ENCODE measurements at places on chromosomes 11 and 22.

DNA sequence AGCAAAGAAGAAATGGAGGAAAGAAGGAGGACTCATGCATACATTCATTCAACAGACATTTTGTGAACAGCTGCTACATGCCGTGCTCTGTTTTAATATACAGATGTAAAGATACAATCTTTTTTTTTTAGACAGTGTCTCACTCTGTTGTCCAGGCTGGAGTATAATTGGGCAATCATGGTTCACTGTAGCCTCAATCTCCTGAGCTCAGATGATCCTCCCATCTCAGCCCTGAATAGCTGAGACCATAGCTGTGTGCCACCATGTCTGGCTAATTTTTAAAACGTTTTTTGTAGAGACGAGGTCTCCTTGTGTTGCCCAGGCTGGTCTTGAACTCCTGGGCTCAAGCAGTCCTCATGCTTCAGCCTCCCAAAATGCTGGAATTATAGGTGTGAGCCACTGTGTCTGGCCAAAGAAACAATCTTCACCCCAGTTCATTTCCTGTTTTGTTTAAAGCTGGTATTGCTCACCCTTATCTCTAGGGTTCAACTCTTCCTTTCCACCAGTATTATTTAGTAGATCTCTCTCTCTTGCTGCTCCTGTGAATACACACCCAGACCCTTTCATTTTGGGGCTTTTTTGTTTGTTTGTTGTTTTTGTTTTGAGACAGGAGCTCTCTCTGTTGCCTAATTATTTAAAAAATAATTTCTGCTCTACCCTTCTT is 69.8 kb downstream of the RNF169 start:
- no peak for DNase-seq

DNA sequence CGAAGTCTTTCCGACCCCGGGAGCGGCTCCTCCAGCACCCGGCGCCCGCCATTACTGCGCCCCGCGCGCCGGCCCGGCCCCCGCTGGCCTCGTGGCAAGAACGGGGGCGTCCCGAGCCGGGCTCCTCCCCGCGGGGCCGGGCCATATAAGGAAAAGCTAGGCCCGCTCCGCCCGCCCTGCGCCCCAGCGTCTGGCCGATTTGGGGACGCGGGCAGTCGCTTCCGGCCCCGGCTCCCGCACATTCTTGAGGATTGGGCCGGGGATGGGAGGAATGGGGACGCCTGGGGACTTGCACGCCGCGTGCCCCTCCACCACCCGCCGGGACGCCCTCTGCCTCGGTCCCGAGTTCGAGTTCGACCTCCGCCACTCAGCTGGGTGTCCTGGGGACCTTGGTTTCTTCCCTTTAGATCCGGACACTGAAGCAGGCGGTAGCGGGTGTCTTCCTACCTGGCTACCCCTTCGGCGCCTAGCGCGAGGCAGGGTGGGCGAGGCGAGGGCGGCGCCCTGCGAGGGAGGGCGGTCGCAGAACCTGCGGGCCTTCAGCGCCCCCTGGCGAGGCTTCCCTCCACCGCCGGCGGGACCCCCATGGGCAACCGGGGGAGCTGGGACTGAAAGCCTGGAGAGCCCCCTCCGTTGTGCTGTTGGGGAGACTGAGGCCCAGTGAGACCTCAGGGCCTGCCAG is 3.8 kb downstream of the SMTN start:
- peak; percentile 42 for DNase-seq

DNA sequence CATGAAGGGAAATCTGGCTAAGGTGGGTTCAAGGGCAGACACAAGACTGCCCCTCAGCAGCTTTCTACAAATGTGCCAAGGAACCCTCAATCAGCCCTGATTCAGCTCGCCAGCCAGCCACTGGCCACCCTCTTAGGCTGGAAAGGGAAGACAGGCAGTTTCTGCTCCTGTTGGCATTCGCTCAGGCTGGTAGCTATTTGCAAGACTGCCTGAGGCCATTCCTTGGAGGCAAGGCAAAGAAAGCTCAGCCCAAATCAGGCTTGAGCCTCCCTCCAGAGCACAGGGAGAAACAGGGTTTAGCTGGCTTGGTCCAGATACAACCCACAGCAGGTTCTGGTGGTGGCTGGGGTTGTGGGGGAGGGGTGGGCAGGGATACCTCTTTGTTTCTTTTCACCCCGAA is 19.2 kb downstream of the TP53I11 start:
- no peak for DNase-seq

- DNase-seq = no peak
Measured at GRCh38 chr11:111230122-111230465, 15.4 kb upstream of the POU2AF2 start.

DNA sequence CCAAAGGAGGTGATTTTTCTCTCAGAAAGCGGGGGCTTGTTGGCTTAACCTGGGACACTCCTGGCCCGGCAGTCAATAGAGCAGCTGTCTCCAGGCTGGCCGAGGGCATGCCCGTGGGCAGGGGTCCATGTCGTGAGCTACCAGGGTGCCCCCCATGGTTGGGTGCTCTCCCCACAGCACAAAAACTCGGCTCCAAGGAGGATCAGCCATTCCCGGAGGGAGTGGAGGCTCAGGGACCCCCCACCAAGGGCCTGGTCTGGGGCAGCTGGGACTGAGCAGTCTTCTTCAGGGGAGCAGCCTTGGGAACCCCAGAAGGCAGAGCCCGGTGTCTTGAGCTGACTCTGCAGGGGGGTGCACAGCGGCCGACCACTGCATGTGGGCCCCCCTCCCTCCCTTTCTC is 20.8 kb upstream of the TH start:
- DNase-seq = no peak

DNA sequence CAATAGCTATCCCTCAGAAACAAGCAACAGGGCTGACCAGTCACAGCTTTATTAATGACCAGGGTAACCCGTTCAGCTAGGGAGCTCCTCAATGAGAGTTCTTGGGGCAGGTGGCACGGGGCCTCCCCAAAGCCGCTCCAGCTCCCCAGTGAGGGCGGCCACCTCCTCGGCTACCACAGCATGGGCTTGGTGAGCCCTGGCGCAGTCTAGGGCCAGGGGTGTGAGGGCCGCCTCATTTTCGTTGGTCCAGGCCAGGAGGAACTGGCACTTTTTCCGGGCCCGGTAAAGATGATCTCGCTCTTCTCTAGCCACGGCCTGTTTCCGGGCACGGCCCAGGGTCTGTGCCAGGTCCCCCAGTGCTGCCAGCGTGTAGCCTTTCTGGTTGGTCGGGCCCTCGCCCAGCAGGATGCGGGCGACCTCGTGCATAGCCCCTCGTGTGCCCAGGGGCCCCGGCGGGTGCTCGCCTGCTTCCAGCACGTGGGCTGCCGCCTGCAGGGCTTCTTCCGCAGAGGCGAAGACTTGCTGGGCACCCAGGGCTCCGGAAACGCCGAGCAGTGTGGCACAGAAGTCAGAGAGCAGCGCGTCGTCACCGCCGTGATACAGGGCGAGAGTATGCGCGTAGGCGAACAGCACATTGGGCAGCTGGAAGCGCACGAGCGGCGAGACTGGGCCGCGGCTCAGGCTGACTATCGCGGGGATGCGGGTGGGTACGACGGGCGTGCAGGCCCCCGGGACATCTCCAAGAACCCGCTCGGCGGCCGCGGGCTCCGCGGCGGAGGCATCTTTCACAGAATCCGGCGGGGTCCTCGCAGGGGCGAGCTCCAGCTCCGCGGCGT is 913 bp downstream of the ZNHIT2 start:
- peak; percentile 23 for DNase-seq

DNA sequence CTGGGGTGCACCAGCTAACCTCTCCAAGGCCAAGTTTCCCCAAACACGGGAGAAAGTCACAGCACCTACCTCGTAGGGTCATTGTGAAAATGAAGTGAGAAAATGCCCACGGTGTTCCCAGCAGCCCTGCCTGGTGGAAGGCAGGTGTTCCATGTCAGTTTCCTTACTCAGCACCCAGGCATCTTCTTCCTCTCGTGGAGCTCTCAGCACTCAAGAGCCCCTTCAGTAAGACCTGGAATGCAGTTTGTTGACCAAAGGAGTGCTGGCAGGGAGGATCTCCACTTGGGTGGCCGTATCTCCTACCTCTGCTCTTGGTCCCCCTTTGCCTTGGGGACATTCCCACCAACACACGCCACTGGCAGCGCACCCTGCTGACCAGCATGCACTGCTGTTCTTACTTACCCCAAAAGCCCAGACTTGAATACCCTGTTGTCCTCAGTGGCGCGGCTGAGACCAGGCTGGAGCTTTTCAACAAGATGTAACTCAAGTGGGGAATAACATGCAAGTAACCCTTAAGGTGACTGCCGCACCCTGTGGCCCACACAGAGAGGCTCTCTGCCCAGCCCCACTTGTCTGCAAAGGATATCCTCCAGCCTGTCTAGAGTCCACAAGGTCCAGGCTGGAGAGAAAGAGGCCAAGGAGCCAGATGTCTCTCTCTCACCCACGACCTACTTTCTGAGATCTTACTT is 201.2 kb upstream of the TMEM45B start:
- DNase-seq = no peak

DNA sequence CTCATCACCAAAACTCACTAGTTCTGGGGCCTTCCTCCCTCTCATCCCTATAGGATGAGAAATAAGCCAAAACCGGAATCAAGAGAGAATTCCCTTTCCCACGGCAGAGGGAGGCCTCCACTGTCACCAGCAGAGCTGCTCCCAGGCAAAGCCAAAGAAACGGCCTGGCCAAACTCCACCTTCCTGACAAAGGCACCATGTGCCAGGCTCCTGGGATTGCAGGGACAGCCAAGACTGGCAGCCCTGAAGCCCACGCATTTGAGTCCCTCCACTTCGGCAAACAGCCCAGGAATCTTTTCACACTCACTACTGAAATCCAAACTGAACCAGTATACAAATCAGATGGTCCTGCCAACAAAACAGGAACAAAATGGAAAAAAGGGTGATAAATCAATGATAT is 6.1 kb downstream of the SMCO4 start:
- DNase-seq = no peak

DNA sequence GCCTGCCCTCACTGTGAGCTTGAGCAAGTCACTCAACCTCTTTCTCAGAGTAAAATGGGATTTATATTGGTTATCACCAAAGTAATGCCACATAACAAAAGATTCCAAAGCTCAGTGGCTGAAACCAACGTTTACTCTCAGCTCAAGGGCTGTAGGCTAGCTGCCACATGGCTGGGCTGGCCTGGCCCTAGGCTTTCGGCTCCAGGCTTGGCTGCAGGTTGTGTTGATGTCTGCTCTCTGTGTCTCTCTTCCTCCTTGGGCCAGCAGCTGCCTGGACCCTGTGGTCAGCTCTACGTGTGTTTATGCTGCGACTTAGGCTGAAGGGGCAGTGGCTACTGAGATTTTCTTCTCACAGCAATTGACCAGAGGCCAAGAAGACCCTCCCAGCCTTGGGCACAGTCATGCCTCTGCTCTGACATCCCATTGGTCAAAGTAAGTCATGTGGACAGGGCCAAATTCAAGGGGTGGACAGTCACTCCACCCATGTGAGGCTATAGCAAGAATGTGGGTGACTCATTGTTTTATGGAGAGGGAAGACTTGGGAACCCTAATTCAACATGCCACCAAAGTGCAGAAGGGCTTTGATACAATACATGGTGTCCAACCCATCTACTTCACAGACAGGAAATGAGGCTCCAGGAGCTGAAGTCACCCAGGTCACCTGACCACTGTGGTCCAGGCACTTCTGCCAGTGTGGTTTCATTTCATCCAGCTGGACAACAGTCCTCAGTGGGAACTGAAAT is 90.6 kb downstream of the TSPAN18 start:
- DNase-seq = no peak

DNA sequence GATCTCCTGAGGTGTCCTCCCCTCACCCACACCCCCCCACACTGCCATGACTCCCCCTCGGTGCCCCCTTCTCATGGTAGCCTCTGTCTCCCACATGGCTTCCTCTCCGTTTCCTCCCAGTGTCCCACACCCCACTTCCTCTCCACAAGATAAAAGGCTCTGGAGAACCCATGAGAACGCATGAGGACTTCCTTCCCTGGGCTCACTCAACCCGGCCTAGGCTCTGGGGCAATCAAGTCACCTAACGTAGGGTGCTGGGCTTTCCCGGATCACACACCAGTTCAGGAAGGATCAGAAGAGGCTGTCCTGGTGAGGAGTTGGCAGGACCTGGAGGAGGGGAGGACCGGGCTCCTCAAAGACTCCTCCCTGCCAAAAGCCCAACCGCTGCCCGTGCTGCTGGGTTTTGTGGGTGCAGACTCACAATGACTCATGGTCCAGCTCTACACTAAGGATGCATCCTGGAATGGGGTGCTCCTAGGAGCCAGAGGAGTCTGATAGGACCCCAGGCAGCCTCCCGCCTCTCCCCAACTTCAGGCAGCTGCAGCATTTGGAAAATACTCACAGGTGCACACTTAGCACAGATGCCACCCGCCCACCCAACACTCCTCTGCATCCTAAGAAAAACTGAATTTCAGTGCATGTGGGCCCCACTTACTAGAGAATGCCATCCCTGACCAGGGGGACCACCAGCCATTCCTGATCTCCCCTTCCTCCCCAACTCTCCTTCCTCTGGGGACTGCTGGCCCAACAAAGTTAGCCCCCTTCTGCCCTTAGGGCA is 21.0 kb downstream of the SLC22A12 start:
- DNase-seq = no peak

DNA sequence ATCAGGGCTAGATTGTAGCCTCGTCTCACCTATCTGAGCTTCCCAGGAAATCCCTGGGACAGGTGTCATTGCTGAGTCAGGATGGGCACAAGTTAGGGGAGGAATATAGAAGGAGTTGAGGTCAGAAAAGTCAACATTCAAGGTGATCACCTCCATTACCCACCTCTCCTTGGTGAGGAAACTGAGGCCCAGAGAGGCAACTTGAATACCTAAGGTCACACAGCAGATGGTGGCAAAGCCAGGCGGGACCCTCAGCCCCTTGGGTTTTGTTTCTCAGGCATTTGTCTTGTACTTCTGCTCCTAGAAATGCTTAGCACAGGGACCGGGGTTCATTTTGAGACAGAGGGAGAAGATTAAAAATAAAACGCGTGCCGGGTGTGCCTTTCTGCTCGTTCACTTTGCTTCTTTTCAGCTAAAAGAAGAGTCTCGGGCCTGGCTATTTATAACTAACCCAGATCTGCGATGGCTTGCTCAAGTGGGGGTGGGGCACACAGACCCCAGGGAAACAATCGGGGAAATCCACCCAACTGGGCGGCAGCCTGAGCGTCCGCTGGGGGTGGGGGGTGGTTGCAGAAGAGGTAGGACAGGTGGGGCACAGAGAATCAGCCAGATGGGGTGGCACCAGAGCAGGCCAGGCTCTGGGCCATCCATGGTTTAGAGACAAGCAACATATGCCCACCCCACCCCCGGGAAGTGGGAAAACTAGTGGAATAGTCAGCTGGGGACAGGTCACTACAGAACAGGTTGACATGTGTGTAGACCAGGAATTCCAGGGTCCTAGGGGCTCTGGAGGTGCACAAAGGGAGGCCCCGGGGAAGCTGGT is 3.9 kb upstream of the GNAZ start:
- DNase-seq = no peak

DNA sequence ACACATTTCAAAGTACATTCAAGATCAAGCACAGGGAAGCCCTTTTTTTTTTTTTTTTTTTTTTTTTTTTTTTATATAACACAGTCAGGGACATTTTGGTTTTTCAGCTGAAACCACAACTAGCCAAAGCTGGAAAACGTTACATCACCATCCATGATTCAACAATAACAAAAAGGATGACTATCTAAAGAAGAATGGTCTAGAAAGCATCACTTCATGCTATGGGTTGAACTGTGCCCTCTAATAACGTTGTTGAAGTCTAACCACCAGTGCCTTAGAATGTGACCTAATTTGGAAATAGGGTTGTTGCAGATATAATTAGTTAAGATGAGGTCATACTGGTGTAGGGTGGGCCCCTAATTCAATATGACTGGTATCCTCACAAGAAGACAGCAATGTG is 46.6 kb downstream of the MTMR2 start:
- DNase-seq = no peak

All from NCI-H774 (cell line).